Stimulated activated CD4-positive, alpha-beta T cell treated with anti-CD3 and anti-CD28 coated beads, TNF-alpha, amount 100 ng/mL, for 4 hours (primary cell): ENCODE measurements at places on chromosomes 12 and 14.

DNA sequence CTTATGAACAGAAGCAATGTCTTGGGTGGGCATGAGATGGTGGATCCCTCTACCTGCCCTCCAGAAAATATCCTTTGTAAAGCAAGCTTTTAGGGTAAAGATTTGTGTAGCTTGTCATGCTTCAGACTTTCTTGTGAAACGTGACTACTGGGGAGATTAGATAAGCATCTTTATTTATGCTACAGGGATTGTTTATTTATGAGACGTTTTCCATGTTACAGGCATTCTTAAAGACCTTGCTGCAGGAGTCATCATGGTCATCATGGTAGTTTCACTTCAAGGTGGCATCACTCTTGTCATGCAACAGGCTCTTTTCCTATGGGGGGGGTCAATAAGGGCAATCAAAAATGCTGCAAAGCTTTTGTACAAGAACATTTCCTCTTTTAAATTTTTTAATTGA lies 8.2 kb upstream of the MIS18BP1 start:
- no peak for DNase-seq

GRCh38 chr14:55582746-55583145 lies 2.7 kb downstream of the KTN1 start:
- DNase-seq, result no peak

DNA sequence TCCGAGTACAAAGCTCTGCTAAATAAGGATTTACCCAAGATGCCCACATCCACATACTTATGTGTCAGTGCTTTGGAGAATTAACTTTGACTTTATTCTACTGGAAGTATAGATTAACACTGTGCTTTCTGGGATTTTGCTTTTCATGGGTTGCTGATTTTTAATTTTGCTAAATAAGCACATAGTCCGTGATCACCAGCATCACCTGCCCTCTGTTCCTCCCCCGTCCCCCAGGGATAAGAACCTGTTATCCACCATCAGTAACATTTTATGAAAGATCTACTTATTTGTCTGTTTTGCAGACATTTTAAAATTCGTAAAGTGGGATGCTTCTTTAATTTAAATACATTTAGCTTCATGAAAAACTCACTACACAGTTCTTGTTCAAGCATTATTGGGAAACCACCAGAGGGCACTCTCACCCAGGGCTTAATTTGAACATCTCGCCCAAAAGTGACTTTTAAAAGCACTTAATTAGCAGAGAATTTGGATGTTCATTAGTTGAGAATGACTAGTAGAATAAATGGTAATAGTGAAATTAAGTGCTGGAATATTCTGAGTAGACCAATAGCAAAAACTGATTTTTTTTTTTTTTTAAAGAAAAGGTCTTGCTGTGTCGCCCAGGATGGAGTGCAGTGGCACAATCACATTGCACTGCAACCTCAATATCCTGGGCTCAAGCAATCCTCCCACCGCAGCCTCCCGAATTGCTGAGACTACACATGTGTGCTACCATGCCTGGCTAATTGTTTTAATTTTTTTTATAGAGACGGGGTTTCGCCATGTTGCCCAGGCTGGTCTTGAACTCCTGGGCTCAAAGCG lies 35.7 kb downstream of the MRPL42 start:
- peak; percentile 50 for DNase-seq

- DNase-seq, result no peak
Measured at GRCh38 chr14:30291216-30291615, 267.7 kb upstream of the G2E3 start.

DNA sequence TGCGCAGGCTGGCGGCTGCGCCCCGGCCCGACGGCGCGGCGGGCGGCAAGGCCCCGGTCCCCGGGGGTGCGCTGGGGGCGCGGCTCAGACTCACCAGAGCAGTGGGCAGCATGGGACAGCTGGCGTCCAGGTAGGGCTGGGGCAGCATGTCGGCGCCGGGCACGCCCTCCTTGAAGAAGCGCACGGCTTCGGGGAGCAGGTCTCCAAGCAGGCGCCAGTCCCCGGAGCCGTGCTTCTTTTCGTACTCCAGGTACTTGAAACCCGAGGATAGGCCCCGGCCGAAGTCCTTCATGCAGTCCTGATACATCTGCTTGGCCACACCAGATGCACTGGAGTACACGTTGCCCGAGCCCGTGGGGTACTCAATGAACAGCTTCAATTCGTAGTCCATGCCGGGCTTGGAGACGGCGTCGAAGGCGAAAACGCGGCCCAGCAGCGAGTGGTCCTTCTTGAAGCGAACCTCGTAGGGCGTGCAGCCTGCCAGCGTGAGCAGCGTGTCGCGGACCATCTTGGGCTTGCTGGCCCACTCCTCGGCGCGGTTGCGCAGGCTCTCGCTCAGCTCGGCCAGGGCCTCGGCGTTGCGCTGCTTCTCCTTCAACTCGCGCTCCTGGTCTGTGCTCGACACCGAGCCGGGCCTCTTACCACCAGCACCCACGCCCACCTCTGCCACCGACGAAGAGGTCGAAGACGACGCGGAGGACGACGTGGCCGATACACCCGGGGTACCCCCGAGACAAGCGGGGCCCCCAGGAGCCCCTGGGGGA lies 2.2 kb downstream of the IRF2BPL start:
- DNase-seq, result no peak

GRCh38 chr12:74415633-74416032 lies 122.0 kb upstream of the ATXN7L3B start:
- DNase-seq, result no peak

- DNase-seq, result no peak
Measured at GRCh38 chr14:68723808-68724268, 69.0 kb downstream of the ZFP36L1 start.

GRCh38 chr12:15494329-15495046 lies 172.2 kb downstream of the PTPRO start:
- no peak for DNase-seq

DNA sequence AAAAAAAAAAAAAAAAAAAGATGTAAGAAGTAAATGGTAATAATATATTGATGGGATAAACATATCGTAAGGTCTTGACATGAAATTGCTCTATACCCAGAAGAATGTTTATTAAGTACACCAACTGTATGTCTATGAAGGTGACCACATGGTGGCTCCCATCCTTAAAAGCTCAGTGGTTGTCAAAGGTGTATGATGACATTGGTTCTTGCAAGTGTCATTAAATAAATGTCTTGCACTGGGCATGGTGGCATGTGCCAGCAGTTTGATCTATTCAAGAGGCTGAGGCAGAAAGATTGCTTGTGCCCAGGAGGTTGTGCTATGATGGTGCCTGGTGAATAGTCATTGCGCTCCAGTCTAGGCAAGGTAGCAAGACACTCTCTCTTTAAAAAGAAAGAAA lies 10.4 kb downstream of the CCT2 start:
- no peak for DNase-seq

DNA sequence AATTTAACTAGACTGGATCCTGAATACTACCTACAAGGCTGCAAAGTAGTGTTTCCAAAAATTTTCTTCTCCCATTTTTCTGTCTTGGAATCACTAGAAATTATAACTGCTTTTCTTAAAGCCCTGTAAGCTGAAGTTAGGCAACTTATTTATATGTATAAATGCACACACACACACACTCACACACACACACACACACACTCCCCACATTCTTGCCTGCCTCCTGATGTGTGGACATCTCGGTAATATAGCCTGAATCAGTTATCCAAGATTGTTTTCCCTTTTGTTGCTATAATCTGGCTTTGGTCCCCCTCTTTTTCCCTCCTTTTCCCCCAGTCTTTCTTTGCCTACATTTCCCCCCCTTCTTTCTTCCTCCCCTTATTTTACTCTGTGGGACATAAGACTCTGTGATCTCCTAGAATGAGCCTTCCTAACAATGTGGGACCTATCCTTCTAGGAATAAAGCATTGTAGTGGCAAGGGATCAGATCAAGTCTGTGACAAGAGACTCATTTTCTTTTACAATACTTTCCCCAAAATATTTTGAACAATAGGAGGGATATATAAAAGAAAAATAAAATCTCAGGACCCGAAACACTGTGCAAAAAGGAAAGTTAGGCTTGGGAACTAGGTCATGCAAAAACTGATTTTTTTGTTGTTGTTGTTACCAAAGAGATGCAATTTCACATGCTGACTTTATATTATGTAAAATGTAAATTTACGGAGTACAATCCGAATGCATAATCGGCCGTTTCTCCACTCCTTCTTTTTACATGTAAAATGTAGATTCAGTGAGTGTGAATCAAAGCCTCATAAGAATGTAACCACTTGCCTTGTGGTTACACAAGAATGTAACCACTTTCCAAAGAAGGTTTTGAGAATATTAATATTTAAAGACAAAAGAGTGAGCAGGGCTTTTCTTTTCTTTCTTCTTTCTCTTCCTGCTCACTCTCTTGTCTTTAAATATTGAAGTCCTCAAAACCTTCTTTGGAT lies 26.3 kb upstream of the CD69 start:
- no peak for DNase-seq

DNA sequence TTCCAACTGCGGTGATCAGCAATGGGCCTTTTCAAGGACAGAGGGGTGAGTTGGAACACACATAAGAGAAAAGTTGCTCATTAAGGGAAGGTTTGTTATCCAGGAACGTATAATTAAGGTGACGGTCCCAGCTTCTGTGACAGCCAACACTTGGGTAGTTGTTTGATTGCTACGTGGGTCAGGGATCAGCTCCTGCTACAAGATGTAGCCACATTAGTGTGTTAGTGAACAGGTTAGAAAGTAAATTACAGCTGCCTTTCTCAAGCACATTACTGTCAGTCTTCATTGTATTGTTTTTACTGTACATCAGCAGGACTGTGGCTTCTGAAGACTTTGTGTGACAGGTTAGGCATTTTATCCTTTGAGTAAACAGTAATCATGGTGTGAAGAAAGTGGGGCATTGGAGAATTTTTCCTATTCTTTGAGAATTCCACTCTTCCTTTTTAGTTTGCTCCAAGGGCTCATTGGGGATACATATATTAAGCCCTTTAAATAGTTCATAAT lies 230.5 kb downstream of the EGLN3 start:
- DNase-seq, result no peak

DNA sequence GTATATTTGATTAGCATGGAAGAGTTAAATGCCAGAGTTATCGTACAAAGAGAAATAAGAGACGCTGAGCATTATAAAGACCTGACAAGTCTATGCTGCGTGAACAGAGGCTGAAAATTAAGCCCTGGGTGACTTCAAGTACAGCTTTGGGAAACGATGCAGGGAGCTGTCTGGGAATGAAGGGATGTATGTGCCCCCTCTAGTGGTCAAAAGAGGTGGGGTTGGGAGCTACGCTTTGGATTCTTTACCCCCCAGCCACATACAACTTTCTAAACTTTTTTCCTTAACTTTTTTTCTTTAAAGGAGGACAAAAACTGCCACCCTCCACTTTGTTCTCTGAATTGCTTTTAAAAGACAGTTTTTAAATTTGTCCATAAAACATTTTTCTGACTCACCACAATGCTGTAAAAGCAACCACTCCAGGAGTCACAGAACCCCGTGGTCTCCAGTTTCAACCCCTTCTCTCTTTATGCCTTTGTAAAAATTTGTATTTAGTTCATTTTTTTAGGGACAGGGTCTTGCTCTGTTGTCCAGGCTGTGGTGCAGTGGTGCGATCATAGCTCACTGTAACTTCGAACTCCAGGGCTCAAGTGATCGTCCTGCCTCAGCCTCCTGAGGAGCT lies 59.4 kb downstream of the ZNF664 start:
- DNase-seq, result no peak

DNA sequence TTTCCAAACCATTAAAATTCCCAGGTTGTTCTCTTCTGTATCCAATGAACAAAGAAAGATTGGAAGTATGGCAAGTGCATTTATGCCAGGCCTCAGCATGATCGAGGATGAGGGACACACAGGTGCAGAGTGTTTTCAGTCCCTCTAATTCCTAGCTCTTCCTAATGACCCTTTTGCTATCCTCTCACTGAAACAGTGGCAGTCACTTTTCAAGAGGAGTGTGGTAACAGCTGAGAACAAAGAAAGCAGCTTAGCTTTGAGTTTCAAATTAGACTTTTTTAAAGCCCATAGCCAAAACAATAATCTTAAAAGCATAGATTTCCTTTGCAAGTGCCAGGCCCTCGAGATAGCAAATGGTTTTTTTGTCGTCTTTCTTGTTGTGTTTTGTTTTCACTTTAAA lies 110.8 kb downstream of the KCNH5 start:
- no peak for DNase-seq

- no peak for DNase-seq
Measured at GRCh38 chr14:75549169-75549568, 26.9 kb downstream of the BATF start.
